Esophagus muscularis mucosa (tissue), 4 donors: ENCODE measurements at places on chromosomes 5 and 9. TPM values are rescaled to one million over a fixed set of nuclear protein-coding genes. Genes with fewer than 3 reads are reported as not detected.

- peaks cover 13% of the 10 kb centered on the region for H3K4me1 ChIP-seq
- no peak overlapping the region for H3K4me3 ChIP-seq
- DNase-seq = no peak
- H3K27me3 ChIP-seq = no peaks in the 10 kb centered on the region
- peaks cover 63% of the 10 kb centered on the region for H3K36me3 ChIP-seq
- H3K27ac ChIP-seq = no peak overlapping the region
Measured at GRCh38 chr5:664343-664993, 28.7 kb downstream of the TPPP start.

DNA sequence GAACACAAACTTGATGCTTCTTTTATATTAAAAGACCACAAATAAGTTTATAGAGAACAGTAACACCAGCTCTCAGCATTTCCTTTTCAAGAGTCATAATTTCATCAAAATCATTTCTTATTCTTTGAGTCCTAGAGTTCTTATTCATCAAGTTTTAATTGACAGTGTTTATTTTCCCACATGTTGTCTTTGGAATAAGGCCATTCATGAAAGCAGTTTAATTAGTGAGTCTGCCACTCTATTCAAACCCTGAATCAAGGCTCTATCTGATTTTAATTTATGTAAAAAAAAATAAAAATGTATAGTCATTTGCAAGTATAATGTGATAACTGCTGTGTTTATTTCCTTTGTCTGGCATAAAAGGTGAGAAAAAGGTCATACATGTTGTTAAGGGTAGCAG is 176.7 kb downstream of the PARP8 start:
- DNase-seq = no peak
- no peak overlapping the region for H3K4me3 ChIP-seq
- peaks cover 9% of the 10 kb centered on the region for H3K36me3 ChIP-seq

GRCh38 chr9:19643875-19644274 is 145.0 kb downstream of the SLC24A2 start:
- H3K4me1 ChIP-seq = no peaks in the 10 kb centered on the region
- no peak for DNase-seq
- H3K4me3 ChIP-seq = no peak overlapping the region

DNA sequence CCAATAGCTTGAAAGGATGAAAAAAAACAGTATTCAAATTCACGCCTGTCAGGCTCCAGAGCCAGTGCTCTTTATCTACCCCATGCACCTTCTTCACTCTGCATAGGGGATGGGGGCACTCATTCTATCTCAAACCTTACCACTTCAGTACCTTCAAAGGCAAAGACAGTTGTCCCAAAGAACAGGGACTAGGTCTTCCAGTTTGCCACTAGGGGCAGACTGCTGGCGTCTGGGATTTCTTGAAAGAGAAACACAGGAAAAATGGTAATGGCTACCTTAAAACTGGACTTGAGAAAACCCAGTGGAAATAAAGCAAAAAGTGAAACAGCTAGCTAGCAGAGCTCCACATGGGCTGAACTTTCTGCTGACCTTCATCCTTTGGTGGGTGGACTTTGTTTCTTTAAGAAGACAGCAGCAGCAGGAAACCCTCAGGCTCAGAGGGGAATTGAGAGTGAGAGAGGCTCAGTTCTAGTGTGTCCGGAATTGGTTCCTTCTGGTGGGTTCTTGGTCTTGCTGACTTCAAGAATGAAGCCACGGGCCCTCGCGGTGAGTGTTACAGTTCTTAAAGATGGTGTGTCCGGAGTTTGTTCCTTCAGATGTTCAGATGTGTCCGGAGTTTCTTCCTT is 41.0 kb upstream of the SLC36A1 start:
- H3K4me3 ChIP-seq = no peak overlapping the region
- no peak overlapping the region for H3K27ac ChIP-seq
- H3K27me3 ChIP-seq = no peaks in the 10 kb centered on the region
- H3K4me1 ChIP-seq = no peaks in the 10 kb centered on the region
- no peak for DNase-seq

- DNase-seq = no peak
- peaks cover 17% of the 10 kb centered on the region for H3K4me1 ChIP-seq
- no peak overlapping the region for H3K4me3 ChIP-seq
- no peaks in the 10 kb centered on the region for H3K36me3 ChIP-seq
Measured at GRCh38 chr5:150313921-150314716, 11.4 kb upstream of the ARSI start.

DNA sequence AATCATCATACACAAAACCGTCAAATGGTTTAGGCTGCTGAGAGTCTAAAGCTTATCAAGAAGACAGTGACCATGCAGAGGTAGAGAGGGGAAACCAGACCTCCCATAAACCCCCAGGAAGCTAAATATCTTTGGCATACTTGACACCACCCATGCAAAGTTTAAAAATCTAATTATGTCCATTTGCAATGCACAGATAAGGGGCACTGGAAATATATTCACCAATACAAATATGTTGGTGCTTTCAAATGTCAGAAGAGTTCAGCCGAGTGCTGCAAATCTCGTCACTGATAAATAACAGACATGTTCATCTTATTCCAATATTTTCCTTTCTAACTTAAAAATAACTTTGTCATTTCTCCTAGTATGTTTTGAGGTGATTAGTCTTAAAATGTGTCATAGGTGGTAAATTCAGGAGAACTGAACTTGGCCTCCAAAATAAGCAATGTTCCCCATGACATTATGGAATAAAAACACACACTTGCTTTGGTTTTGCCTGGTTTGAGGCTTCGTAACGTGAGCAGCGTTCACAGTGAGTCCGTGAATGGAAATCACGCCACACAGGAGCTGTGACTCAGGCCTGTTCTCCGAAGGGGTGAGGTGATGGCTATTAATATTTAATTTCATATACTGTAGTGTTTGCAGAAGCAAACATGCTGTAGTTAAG is 182.2 kb downstream of the AOPEP start:
- no peaks in the 10 kb centered on the region for H3K36me3 ChIP-seq
- peak overlapping the region; percentile 15 for H3K4me3 ChIP-seq
- DNase-seq = peak; percentile 47
- H3K27ac ChIP-seq = peak overlapping the region; percentile 81

- H3K27me3 ChIP-seq = no peaks in the 10 kb centered on the region
- no peak overlapping the region for H3K4me3 ChIP-seq
- no peaks in the 10 kb centered on the region for H3K36me3 ChIP-seq
- peaks cover 27% of the 10 kb centered on the region for H3K4me1 ChIP-seq
- H3K27ac ChIP-seq = no peak overlapping the region
Measured at GRCh38 chr9:132023419-132024180, 56.1 kb downstream of the MED27 start.

DNA sequence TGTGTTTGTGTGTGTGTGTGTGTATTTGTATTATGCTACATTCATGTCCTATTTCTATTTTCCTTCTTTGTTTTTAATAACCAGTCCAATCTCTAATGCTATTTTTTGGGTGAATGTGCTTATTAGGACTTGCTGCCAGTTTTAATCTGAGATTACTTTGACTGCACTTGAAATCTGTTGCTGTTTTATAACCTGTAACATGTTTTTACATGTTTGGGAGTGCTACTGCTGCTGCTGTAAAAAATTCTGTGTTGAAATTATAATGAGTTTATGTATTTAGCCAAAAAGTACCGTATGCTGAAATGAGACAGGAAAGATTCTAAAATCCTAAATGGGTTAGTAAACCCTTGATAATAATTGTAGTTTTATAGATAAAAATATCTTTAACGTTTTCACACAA is 104.7 kb upstream of the SSBP2 start:
- peaks cover 72% of the 10 kb centered on the region for H3K4me1 ChIP-seq
- no peak overlapping the region for H3K4me3 ChIP-seq
- no peak for DNase-seq

DNA sequence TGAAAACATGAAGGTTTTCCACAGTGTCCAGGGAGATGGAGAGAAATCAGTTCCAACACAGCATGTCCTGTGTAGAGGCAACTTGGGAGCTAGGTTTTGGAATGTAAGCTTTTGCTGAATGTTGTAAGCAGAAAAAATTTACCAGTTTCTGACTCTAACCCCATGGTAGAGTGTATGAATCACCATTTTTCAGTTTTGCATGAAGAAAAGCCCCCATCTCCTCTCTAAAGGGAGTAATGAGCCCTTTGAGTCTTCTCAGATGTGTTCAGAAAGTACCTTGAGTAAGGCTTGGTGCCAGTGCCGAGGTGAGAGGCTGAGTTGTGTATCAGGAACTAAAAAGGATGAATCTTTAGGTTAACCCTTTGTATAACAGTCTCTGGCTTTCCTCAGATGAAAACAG is 96.2 kb downstream of the ADRB2 start:
- no peak for DNase-seq
- no peaks in the 10 kb centered on the region for H3K36me3 ChIP-seq
- no peak overlapping the region for H3K27ac ChIP-seq
- no peaks in the 10 kb centered on the region for H3K27me3 ChIP-seq
- no peak overlapping the region for H3K4me3 ChIP-seq

GRCh38 chr9:133584559-133585476 is 24.4 kb downstream of the FAM163B start:
- H3K27ac ChIP-seq = no peak overlapping the region
- no peak overlapping the region for H3K4me3 ChIP-seq
- no peaks in the 10 kb centered on the region for H3K27me3 ChIP-seq
- H3K4me1 ChIP-seq = peaks cover 18% of the 10 kb centered on the region

DNA sequence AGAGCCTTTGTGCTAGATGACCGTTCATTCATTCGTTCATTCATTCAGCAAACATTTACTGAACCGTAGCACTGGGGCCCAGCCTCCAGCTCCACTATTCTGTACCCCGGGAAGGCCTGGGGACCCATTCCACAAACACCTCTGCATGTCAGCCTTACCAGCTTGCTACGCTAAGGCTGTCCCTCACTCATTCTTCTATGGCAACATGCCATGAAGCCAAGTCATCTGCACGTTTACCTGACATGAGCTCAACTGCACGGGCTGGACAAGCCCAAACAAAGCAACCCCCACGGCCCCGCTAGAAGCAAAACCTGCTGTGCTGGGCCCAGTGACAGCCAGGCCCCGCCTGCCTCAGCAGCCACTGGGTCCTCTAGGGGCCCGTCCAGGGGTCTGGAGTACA is 6.0 kb downstream of the CEL start:
- DNase-seq = no peak
- H3K36me3 ChIP-seq = peaks cover 18% of the 10 kb centered on the region
- H3K4me1 ChIP-seq = no peaks in the 10 kb centered on the region
- H3K4me3 ChIP-seq = no peak overlapping the region

- no peak for DNase-seq
- no peaks in the 10 kb centered on the region for H3K27me3 ChIP-seq
Measured at GRCh38 chr9:91903126-91903911, 46.7 kb downstream of the ROR2 start.

GRCh38 chr5:59786334-59786805 is 107.2 kb downstream of the PDE4D start:
- H3K27me3 ChIP-seq = no peaks in the 10 kb centered on the region
- no peaks in the 10 kb centered on the region for H3K36me3 ChIP-seq
- no peak for DNase-seq
- H3K4me3 ChIP-seq = no peak overlapping the region
- peaks cover 4% of the 10 kb centered on the region for H3K4me1 ChIP-seq
- H3K27ac ChIP-seq = no peak overlapping the region

DNA sequence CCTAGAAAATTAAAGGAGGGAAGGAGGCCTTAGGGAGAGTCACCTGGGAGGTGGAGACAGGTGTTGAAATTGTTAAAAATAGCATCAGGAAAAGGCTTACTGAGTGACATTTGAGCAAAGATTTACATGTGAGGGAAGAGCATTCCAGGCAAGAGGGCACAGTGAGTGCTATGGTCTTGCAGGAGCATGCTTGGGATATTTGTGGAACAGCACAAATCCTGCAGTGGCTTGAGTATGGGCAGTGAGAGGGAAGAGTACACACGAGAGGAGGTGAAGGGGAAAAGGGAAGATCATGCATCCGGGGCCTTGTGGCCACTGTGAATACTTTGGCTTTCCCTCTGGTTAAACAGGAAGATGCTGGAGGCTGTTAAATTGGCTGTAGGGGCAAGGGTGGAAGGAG is 36.6 kb downstream of the ACER2 start:
- H3K27ac ChIP-seq = no peak overlapping the region
- no peak overlapping the region for H3K4me3 ChIP-seq
- no peaks in the 10 kb centered on the region for H3K4me1 ChIP-seq
- H3K36me3 ChIP-seq = no peaks in the 10 kb centered on the region
- H3K27me3 ChIP-seq = no peaks in the 10 kb centered on the region

- no peak overlapping the region for H3K4me3 ChIP-seq
- no peaks in the 10 kb centered on the region for H3K36me3 ChIP-seq
- H3K27ac ChIP-seq = no peak overlapping the region
- H3K27me3 ChIP-seq = no peaks in the 10 kb centered on the region
- DNase-seq = peak; percentile 80
- H3K4me1 ChIP-seq = no peaks in the 10 kb centered on the region
Measured at GRCh38 chr5:6235726-6236125, 142.6 kb downstream of the MED10 start.

DNA sequence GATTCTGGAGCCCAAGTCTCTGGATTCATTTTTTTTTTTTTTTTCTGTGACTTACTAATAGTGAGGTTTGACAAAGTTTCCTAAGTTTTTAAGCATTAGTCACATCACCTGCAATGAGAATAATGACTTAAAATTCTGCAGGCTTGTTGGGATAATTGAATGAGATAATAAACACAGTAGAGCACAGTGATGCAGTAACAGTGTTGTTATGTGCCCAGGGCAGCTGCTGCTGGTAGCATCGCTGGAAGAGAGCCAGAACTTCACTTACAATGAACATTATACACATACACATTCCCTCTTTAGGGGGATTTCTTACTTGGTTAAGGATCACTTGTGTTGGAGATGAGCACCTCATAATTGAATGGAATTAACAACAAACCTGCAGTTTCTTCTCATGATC is 78.9 kb downstream of the ALDH7A1 start:
- no peak overlapping the region for H3K27ac ChIP-seq
- H3K36me3 ChIP-seq = no peaks in the 10 kb centered on the region
- no peak overlapping the region for H3K4me3 ChIP-seq
- no peak for DNase-seq
- H3K27me3 ChIP-seq = no peaks in the 10 kb centered on the region
- peaks cover 16% of the 10 kb centered on the region for H3K4me1 ChIP-seq

- no peak for DNase-seq
- no peaks in the 10 kb centered on the region for H3K27me3 ChIP-seq
- peak overlapping the region; percentile 99 for H3K27ac ChIP-seq
- H3K4me1 ChIP-seq = peaks cover 30% of the 10 kb centered on the region
- H3K4me3 ChIP-seq = peak overlapping the region; percentile 62
- H3K36me3 ChIP-seq = peaks cover 8% of the 10 kb centered on the region
Measured at GRCh38 chr5:179816401-179816795, 4.3 kb upstream of the SQSTM1 start.

GRCh38 chr9:98101416-98101815 is 17.6 kb downstream of the TRIM14 start:
- DNase-seq = no peak
- no peaks in the 10 kb centered on the region for H3K27me3 ChIP-seq
- no peak overlapping the region for H3K27ac ChIP-seq
- no peaks in the 10 kb centered on the region for H3K4me1 ChIP-seq
- H3K4me3 ChIP-seq = no peak overlapping the region

Gene PPP3R2
- not detected for total RNA-seq

Gene SARDH
- total RNA-seq = 0.52 TPM

Gene TMEM203
- 36.5 TPM for total RNA-seq

Gene ZDHHC11B
- 11.7 TPM for total RNA-seq

Gene MARCOL
- total RNA-seq = not detected

Gene LVRN
- total RNA-seq = 1.3 TPM

Gene FOXD4L6
- total RNA-seq = not detected

Gene SLC6A19
- total RNA-seq = not detected

Gene PCDHB4
- total RNA-seq = 3.0 TPM

Gene NEURL1B
- 87.1 TPM for total RNA-seq
